Uterus (tissue), 4 donors: ENCODE measurements at places on chromosomes 5 and 9. TPM values are rescaled to one million over a fixed set of nuclear protein-coding genes. Genes with fewer than 3 reads are reported as not detected.

The TIGD6 gene
- total RNA-seq = 1.2 TPM

DNA sequence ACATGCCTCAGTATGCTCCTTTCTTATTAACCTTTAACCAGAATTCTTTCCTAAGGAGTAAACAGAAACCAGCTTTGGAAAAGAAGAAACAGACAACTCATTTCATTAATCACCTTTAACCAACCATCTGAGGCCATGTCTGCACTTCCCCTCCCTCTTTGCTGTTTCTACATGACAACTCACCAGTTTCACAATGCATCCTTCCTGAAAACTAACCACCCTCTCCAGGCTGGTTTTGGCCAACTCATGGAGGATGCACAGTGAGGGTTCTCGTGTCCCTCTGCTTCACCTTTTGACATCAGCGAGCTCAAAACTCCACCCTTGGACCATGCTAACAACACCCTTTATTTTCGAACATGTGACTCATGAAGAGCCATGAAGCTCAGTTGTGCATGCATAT is 244.1 kb downstream of the ELAVL2 start:
- DNase-seq = no peak

DNA sequence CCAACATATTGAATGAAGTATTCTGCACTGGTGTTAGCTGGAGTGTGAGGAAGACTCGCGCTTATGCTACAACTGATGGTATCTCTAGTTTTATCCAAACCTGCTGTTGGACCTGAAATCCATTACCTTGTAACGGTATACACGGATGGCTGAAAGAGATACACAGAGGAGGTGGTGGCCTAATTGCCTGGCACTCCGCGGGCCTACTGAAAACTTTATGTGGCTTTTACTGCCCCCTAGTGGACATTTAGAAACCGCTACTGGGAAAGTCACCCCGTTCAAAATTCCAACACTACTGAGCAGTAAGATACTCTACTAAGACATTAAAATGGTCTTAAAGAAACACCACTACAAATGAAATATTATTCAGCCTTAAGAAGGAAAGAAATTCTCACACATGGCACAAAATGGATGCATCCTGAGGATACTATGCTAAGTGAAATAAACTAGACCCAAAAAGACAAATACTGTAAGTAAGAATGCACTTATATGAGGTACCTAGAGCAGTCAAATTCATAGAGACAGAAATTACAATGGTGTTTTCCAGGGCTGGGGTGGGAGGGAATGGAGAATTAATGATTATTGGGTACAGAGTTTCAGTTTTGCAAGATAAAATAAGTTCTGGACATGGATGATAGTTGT is 100.4 kb downstream of the TTLL11 start:
- peak; percentile 59 for DNase-seq

The CAMK2A gene
- under 0.01 TPM for total RNA-seq

DNA sequence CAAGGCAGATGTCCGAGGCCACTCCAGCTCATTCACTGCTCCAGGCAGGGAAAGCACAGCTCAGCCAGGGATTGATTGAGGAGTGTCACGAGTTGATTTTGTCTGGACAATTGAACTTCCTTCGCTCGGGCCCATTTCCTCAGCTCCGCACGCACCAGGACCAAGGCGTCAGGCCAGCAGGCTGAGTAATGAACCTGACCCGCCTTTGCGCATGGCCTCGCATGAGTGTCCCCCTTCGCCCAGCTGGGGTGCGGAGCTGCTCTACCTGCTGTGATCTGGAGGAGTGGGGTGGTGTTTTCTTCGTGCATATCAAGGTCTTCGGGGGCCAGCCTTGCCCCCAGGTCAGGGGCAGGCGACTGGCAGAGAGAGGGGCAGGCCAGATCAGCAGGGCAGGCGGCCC is 44.0 kb downstream of the VAV2 start:
- no peak for DNase-seq

The FGFR4 gene
- total RNA-seq = 2.1 TPM

The WWC1 gene
- 8.7 TPM for total RNA-seq

GRCh38 chr9:76004526-76004925 is 114.1 kb downstream of the PCSK5 start:
- DNase-seq = no peak

The PCDHB4 gene
- 7.7 TPM for total RNA-seq

- no peak for DNase-seq
Measured at GRCh38 chr5:40080191-40080590, 599.5 kb upstream of the PTGER4 start.

DNA sequence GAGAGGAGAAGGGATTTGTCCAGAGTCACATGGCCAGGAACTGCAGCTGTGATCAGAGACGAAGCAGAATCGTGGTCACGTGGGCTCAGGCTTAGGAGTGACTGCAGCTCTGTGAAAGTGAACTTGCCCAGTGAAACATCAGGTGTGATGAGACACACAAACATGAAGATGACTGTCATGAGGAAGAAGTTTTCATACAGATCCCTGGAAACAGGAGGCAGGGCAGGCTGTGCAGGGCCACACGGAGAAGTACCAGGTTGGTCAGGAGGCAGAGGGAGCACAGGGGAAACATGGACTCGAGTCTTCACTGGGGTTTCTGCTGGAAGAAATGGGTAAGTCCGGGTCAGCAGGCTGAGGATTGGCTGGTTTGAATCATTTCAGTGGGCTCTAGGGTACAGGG is 64.1 kb downstream of the BARX1 start:
- DNase-seq = no peak

The PLEKHG4B gene
- 8.3 TPM for total RNA-seq

GRCh38 chr5:117082977-117083376 is 508.4 kb upstream of the SEMA6A start:
- no peak for DNase-seq

DNA sequence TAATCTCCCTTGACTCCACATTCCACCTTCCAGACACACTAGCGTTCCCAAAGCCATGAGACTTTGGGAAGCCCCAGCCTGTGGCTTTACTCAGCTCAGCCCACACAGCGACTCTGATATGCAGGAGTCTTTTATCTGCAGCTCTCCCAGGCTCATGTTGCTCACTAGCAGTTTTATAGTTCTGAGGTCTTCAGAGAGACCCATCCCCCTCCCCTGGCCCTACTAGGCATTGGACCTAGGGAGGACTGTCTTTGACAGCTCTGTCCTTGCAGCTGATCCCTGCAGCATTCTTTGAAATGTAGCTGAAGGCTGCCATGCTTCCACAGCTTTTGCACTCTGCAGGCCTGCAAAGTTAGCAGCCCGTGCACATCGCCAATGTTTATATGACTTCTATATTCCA is 19.9 kb upstream of the CYLC2 start:
- DNase-seq = no peak

The LRRTM2 gene
- under 0.01 TPM for total RNA-seq

- DNase-seq = no peak
Measured at GRCh38 chr5:173866243-173866857, 21.8 kb upstream of the CPEB4 start.

DNA sequence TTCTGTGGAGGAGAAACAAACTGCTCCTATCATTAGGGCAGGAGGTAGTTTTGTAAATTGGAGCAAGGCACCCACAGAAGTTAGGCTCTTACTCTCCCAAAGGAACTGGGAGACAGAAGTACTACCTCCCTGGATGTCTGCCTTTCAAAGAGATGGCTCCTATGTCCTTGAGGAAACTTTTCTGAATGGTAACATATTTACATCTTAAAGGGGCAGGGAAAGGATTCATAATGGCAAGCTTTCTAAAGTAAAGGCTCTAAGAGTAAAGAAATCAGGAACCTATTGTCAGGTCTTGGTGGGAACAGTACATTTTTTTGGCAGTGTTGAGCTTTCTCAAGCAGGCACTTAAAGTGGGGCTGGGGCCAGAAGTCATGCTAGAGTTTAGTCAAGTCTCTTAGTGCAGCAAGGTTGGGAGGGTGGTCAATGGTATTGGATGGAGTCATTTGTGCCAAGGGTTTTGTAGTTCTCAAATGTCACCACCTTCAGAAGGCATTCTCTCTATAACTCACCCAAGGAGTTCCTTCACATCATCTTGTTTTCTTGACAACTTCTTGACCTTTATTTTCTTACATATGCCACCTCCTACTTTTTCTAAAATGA is 26.3 kb upstream of the NDFIP1 start:
- no peak for DNase-seq

- DNase-seq = no peak
Measured at GRCh38 chr9:21828853-21829410, 26.5 kb downstream of the MTAP start.

- DNase-seq = no peak
Measured at GRCh38 chr5:180673371-180674089, 24.1 kb upstream of the FLT4 start.

The SLC25A2 gene
- total RNA-seq = 0.28 TPM

The LRRC19 gene
- not detected for total RNA-seq

DNA sequence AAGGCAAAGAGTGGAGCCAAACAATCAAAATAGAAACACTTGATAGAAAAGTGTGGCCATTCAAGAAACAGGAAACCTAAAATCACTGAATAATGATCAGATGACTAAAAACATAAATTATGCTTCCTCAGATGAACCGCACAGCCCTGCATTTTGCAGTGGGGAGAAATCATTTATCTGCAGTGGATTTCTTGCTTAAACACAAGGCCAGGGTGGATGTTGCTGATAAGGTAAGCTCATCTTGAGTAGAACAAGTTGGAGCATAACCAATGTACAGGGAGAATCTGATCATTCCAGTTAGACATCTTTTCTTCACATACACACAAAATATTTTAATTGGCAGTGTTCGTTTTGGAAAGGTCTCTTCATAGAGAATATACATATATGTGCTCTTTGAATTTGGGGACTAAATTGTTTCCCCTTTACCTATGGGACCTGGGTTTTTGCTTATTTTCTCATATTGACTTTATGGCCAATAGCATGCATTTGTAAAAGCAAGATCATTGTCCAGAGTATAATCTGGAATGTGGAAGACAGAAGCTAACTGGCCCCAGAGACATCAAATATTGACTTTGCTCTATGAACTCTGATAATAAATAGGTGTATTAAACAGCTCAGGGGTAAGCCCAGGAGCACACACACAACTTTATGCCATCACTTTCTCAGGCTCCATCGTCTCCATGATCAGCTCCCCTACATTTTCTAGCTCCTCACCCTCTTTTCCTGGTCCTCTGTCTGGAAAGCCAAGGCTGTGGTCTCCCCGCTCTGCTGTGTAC is 9.1 kb downstream of the ANKDD1B start:
- no peak for DNase-seq

DNA sequence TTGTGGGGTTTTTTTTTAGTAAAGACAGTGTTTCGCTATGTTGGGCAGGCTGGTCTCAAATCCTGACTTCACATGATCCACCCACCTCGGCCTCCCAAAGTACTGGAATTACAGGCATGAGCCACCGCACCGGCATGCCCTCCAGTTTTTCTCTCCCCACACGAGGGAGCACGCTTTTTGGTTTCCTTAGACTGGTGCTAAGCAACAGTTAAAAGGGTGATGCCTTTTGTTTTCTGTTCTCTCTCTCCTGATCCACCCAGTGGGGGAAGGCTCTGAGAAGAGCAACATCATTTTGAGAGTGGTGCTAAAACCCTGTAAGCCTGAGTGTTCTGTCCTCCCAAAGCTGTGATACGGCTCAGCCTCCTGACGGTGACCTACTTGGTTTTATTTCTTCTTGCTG is 146.6 kb downstream of the MAN2A1 start:
- no peak for DNase-seq

DNA sequence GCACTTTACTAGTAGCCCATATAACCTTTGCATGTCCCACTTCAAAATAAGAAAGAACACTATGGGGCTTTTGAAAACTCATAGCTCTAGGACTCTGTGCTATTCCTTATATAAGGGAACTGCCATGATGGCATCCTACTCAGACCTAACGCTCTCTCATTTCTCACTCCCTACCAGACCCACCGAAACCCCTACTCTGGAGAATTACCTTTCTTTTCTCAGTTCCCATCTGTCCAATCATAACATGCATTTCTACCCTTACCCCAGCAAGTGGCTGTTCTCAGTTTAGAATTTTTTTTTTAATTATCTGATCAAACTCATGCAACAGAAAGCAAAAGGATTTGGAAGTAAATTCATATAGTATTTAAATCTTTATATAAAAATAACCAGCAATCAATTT is 27.3 kb downstream of the CARNMT1 start:
- DNase-seq = no peak

DNA sequence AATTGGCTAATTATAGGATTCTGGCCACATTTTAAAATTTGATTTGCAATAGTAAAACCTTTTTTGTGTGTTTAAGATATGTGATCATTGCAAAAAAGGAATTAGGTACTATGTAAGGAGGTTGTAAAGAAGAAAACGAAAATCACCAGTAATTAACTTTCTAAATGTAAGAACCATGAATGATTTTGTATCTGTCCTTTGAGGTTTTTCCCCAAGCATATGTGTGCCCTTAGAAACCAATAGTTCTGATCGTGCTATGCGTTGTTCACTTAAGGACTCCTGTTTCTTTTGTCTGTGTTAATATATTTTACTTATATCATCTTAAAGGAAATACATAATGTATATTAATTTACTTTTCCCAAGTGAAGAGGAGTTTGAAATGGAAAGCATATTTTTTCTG is 410.2 kb downstream of the PSAT1 start:
- DNase-seq = no peak

- DNase-seq = no peak
Measured at GRCh38 chr9:128304136-128304970, 17.9 kb downstream of the TRUB2 start.

DNA sequence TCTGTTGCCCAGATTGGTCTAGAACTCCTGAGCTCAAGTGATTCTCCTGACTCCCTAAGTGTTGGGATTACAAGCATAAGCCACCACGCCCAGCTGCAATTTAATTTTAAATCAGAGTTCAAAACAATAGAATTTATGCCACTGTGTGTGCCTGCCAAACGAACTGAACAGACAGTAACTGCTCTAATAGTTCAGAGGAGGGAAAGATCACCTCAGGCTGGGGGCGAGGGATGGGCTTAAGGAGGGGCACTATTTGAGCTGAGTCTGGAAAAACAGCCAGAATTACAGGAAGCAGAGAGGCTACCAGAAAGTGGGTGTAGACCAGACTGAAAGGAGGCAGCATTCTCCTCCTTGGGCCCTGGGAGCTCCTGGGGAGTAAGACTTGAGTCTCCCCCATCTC is 12.2 kb downstream of the NOL6 start:
- no peak for DNase-seq

The SLC6A18 gene
- total RNA-seq = not detected

DNA sequence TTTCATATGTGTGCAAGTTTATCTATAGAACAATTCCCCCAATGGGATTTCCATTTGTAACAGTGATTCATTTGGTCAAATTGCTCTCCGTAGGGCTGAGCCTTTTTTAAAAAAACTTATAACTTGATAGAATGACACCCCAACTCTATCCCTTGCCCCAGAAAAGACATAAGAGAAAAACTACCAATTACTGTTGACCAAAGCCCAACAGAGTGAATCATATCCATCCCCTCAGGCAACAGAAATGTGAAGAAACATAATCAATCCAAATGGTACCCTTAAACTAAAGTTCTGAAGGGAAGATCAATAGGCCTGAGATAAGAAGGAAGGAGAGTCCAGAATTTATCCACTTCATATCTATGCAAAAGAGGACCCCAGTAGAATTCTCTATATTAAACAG is 17.8 kb downstream of the TICAM2 start:
- no peak for DNase-seq

GRCh38 chr5:51082741-51083140 is 300.5 kb upstream of the ISL1 start:
- no peak for DNase-seq

The TGFBR1 gene
- total RNA-seq = 27.1 TPM

The PCDHB6 gene
- total RNA-seq = 4.2 TPM

- DNase-seq = no peak
Measured at GRCh38 chr9:95584176-95584575, 67.4 kb upstream of the PTCH1 start.

The ABCA1 gene
- 13.8 TPM for total RNA-seq

The ARRDC3 gene
- 41.4 TPM for total RNA-seq

- no peak for DNase-seq
Measured at GRCh38 chr9:76092572-76092971, 202.1 kb downstream of the PCSK5 start.
